ENCODE measurements at places on chromosomes 13 and 19.

GRCh38 chr19:33883859-33884519 is 87.3 kb downstream of the KCTD15 start:
- no peak for DNase-seq

DNA sequence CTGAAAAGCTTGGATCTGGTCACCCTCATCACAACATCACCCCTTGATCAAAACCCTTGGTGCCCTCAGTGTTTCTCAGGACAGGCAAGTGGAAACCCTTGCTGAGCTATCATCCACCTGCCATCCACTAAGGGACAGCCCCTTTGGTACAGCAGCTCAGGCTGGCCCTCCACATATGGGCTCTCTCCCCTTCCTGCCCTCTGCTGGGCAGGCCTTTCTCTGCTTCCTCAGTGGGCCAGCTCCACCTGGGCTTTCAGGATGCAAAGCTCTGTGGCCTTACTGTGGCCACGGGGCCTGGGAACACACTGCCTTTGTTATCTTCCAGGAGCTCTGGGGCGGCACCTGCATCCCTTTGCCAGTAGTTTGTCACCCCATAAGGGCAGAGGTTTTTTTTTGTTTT is 4.9 kb downstream of the SUGP1 start:
- no peak for DNase-seq

DNA sequence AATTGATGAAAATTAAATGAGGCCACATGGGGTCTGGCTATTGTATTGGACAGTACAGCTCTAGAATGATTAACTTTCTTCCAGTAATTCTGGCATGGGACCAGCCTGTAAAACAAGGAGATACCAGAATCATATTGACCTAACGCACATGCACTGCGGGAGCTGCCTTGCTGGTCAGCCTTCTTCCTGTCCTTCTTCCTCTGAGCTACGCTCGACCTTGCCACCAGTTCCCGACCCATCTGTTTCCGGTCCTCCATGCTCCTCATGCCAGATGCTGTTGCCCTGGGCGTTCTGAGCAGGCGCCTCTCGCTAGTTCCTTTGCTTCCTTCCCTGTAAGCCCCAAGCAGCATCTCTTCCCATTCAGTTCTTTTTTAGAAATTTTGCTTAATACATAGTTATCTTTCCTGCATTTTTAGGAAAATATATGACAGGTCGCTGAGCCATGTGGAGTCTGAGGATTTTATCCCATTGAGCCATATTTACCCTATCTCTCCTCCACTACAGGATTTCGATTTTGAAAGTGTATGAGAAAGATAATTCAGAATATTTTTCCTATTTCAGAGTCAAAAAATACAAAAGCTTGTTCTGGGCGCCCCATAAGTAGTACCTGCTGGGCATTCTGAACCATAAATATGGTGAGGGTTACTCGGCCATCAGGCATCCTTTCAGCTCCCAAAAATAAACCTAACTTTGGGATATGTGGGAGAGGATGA is 38.6 kb downstream of the TNFRSF19 start:
- DNase-seq: peak; percentile 60

GRCh38 chr13:65638572-65639168 is 1591.5 kb downstream of the PCDH9 start:
- peak; percentile 17 for DNase-seq

DNA sequence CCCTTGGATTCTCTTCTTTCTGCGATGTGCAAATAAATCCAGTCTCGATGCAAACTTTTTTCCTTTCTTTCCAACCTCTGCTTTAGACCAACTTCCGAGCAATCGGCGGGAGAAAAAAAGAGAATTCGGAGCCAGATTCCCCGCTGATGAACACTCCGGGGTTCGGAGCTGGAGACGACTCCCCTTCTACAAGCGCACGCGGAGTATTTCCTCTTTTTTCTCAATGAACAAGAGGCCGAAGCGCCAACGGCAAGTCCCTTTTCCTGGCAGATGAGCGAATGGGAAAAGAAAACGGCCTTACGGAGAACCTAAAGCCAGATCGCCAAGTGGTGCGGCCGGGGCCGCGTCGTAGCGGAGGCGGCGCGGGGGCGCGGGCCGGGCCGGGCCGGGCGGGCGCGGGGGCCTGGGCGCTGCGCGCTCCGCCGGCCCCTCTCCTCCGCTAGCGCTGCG is 250 bp downstream of the SPRY2 start:
- DNase-seq: peak; percentile 72

DNA sequence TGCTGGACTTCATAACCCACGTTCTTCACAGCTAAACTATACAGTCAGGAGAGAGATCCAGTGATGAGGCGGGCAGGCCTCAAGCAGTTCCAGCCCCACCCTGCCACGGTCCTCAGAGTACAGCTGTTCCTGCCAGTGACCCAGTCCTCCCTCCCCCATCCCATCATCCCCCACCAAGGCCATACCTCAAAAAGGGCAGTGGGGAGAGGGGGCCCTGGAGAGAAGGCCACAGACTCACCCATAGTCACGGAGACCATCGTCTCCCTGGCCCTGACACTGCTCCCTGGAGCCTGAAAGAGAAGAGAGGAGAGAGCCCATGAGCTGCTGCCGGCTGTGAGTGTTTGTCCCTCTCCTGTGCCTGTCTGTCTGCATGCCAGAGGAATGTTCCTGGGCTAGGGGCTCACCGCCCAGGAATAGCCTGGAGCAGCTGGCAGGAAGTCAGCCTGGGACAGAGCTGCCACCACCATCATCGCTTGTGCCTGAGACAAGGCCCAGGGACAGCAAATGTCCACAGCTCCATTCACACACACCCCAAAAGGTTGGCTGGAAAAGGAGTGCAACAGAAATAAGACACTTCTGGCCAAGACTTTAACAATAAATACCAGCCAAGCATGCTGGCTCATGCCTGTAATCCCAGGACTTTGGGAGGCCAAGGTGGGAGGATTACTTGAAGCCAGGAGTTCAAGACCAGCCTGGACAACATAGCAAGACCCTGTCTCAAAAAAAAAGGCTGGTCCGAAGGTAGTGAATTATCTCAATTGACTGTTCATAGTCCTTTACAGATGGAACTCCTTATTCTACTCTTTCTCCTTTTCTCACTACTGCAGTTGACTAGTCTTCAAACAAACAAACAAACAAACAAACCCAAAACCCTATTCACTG is 6.4 kb downstream of the C19orf47 start:
- no peak for DNase-seq
